ENCODE measurements at places on chromosomes 2 and 18.

DNA sequence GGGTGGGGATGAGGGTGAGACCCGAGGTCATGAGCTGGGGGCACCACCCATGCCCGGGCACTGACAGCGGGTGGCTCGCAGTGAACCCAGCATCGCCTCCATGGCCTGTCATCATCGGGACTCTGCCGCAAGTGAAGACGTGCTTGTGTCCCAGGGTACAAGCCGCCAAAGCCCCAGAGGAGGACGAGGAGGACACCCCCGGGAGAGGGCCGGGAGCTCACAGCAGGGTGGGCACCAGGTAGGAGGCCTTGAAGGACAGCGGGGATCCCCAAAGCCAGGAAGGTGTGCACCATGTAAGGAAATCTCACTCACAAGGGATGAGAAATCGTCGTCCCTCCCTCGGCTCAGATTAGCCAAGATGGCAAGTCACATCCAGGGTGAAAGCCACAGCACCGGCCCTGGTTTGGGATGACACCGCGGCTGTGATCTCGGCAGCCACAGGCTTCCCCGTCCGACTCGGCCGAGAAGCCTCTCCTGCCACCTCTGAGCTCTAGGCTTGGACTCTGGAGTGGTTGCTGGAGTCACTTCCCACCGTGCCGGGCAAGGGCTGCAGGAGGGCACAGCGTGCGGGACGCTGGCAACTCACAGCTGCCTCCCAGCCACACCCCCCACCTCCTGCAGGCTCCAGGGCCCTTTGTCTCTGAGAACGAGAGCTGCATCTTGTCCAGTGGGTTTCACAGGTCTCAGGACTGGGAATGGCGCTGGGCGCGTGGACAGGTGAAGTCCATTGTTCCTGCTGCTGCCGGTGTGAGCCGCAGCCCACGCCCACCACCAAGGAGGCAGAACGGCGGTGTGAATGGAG lies 81.6 kb upstream of the CTDP1 start:
- peak; percentile 14 for DNase-seq

GRCh38 chr2:100066246-100066645 lies 76.1 kb downstream of the AFF3 start:
- no peak for DNase-seq

- no peak for DNase-seq
Observed at GRCh38 chr2:219199470-219200211, 6.9 kb upstream of the ZFAND2B start.

DNA sequence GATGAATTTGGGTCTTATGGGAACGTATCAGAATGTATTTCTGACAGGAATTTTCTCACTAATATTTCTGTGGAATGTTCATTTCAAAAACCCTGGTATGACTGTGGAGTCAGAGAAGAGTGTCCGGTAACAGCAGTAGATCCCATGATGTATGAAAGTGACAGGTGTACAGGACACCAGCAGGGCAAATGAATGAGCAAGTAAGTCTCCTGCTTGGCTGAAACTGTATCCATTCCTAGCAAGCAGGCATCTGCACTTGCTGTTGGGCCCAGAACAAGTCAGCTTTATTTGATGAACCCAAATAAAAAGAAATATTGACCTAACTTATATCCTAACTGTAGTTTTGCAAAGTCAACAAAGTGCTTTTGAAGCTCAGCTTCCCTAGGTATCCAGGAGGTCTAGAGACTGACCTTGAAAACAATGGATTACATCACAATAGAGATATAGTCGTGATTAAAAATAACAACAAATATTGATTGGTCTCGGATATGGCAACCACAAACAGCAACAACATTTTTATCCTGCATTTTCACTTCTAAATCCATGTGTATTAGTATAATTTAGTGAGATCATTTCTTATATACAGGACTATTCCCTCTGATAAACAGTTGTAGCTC lies 37.6 kb downstream of the NXPH2 start:
- no peak for DNase-seq

GRCh38 chr2:170813611-170814532 lies 2.8 kb upstream of the GAD1 start:
- no peak for DNase-seq

DNA sequence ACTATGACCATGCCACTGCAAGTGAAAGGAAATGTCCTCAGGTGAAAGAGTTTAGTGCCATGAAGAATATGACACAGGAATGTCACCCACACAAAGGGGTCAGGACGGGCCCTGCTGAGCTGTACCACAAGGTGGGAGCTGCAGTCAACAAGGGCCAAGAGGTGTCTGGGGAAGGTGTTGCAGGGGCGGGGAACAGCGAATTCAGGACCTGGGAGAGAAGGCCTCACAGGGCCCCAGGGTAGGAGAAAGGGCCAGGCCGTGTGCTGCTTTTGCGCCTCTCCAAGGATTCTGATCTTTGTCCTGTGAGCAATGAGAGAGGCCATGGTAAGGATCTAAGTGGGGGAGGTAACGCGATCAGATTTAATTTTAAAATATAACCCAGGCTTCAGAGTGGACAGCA lies 23.6 kb downstream of the CYB5A start:
- DNase-seq = no peak

- peak; percentile 43 for DNase-seq
Observed at GRCh38 chr18:24009651-24010333, 4.8 kb upstream of the TTC39C start.

DNA sequence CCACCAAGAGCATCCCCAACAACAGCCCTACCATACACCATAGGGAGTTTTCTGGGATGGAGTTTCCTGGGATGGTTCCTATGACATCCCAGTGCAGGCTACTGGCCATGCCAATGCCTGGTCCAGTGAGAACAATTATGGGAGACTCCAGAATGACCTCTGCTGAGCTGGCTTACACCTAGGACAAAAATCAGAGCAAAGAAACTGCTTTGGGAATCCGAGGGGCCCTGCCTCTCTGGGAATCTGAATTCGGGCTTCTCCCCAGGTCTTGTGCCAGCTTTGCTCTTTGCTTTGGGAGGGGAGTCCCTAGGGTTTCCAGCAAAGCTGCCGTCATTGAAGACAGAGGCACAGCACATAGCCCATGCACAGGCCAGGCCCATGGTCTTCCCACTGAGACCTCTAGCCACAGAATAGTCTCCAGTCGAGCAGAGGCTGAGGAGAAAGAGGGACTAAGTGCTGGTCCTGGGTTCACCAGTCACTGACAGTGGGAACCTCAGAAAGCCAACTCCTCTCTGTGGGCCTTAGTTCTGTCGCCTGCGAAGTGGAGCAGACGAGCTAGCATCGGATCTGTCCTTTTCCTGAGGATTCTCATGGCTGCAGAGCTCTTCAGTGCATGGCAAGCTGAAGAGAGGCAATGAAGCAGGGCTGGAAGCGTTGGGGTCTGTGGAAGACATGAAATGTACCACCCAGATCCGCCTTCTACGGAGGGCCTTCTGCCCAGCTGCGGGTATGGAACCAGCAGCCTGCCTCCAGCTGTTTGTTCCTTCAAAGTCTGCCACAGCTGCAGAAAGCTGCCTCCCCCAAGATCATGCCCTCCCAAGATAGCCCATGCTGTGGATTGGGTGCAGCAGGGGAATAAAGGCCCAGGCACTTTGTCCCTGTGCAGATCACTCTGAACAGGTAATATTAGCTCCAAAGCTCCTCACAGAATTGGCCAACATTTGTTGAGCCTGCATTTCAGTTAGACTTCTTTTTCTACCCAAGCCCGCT lies 11.2 kb upstream of the LBH start:
- DNase-seq = no peak

- no peak for DNase-seq
Observed at GRCh38 chr18:79200546-79201268, 131.5 kb downstream of the ATP9B start.

GRCh38 chr2:201628545-201628944 lies 14.8 kb downstream of the TMEM237 start:
- no peak for DNase-seq

DNA sequence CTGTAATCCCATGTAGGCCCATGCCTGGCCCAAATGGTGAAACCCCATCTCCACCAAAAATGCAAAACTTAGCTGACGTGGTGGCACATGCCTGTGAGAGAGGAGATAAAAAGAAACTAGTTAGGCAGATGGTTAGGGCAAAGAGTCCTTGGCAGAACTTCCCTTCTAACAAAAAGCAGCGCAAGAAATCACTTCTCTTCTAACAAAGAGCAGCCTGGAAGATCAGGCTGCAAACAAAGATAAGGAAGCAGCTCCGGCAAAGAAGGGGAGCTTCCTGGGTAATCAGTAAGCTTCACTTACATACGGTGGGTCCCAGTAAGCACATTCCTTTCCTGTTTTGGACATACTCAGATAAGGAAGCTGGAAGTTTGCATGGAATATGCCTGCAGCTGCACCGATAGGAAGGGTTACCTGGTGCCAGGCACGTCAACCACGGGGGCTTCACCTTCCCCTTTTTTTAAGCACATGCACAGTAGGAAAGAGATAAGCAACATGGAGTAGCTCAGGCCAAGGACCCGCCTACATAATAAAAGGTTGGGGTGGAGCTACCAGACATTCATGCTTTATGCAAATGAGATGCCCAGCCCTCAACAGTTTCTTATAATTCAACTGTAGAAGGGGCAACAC lies 61.0 kb upstream of the SLC25A52 start:
- DNase-seq = no peak

DNA sequence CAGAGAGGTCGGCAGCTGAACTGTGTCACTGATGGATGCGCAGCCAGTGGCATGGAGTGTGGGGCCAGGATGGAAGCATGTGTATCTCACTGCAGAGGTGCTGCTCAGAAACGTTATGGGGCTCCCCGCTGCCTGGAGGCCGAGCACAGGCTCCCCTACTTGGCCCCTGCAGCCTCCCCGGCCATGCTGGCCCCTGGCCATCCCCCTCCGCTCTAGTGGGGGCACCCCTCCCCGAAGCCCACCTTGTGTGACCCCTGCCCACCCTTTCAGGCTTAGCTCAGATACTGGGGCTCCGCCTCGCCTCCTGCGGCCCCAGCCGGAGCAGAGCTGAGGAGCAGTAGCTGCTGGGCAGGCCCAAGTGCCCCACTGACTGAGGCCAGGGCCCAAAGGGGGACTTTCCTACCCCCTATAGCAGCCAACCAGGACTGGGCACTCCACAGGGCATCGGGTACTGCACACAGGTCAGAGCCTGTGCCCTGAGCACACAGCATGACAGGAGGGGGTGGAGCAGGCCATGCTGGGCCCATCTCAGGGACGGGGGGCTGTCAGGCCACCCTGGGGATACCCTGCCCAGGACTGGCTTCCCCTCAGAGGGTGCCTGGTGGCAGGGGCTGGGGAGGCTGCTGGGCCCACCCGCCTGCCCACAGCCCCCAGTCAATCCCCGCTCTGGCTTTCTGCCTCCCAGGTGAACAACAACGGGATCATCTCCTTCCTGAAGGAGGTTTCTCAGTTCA lies 31.3 kb downstream of the SNED1 start:
- DNase-seq = no peak

DNA sequence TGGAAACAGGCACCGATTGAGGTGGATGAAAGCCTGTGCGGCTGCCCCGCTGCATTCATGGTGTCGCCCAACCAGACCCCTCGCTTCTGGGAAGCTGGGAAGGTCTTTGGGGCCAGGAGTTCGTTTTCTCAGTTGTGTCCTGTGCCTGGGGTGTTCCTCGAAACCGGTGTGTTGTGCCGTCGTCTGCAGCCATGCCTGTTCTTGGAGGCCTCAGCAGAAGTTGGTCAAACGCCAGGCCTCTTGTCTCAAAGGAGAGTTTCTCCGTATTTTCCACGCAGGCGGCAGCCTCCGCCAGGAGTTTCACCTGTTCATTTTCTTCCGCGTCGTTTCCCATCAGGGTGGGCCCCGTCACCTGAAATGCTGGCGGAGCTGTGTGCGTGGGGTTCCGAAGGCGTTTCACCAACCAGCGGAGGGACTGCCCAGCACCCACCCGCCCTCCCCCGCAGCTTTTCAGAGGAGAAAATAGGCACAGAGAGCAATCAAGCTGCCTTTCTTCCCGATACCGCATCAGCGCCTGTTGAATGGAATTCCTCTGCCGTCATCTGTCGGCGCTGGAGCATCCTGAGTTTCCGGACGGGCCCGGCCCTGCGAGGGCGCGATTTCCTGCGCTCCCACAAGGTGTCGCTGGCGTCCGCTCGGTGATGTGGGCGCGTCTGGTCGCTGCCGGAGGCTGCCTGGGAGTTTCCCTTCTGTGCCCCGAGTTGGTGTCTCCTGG lies 17.0 kb upstream of the NFATC1 start:
- DNase-seq = peak; percentile 81

DNA sequence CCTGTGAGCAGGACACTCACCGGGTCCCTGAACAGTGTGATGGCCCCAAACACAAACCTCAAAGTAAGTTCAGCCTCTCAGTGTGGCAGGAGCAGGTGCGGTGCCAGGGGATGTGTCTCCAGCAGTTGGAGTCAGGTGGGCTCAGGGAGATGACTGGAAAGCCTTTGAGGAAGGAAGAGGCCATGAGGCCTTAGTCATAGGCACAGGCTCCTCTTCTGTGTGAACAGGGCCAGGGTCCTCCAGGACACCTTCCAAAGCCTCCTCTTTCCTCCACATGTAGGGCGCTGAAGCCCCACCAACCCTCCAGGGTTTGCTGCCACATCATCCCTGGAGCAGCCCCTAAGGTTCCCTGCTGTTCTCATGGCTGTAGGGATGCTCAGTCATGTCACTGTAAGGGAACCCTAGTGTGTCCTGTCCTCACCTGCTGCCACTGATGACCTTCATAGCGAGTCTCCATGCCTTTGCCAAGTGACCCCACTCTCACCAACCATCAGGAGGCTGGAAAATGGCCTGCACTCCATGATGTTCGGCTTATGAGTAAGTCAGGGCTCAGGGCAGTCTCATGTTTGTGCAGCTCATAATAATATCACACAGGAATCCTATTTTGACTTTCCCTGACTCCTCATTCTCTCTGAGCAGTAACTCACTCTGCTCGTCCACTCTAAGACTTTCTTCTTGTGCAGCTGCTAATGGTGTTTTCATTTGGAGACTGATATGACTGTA lies 1152.9 kb downstream of the RPIA start:
- DNase-seq = no peak

GRCh38 chr2:24818721-24819167 lies 25.5 kb downstream of the CENPO start:
- DNase-seq = no peak

DNA sequence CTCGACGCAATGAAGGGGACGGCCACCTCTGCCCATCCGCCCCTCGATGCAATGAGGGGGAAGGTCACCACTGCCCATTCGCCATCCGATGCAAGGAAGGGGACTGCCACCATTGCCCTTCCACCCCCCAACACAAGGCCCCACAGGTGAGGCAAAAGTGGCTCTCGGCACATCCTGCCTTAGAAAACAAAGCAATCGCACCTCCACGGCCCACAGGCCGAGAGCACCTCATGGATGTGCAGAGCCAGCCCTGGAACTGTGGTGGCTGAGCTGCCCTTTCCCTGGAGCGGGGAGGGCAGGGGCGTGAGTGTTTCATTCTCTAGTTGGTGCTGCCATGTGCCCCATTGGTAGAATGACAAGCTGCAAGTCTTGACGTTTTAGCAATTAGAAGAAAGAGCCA lies 320.6 kb upstream of the SALL3 start:
- no peak for DNase-seq

DNA sequence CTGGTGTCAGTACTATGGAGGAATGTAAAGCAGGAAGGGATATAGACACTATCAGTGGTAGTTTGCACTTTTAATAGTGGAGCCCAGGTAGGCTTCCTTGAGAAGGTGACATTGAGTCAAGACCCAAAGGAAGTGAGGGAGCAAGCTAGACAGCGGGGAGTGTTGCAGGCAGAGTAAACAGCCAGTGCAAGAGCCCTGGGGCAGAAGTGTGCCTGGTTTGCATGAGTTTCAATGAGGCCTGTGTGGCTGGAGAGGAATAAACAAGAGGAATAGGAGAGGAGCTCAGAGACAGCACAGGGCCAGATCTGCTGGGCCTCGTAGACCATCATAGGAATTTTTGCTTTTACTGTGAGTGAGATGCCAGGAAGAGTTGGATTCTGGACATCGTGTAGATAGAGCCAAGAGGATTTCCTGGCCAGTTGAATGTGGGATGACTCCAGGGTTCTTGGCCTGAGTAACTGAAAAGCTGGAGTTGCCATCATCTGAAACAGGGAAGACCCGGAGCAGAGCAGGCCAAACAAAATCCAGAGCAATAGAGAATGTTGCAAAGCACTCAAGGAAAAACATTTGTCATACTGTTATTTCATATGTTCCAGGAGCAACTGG lies 102.5 kb downstream of the SP3 start:
- DNase-seq = no peak
